Fibroblast of villous mesenchyme (primary cell): ENCODE measurements at places on chromosomes 6 and 20. TPM values are rescaled to one million over a fixed set of nuclear protein-coding genes. Genes with fewer than 3 reads are reported as not detected.

SOX18 gene
- total RNA-seq: under 0.01 TPM in 1 of 2 replicates, not detected in the other

IRF4 gene
- total RNA-seq: under 0.01 TPM in 1 of 2 replicates, not detected in the other

EPPIN gene
- total RNA-seq: not detected in 2 replicates

GRCh38 chr6:81614292-81614691, 138.2 kb downstream of the TENT5A start:
- DNase-seq: peak; percentile 91

- DNase-seq: peak; percentile 33
These were observed 290.6 kb upstream of the ZNF337 start for GRCh38 chr20:25987073-25987927.

DNA sequence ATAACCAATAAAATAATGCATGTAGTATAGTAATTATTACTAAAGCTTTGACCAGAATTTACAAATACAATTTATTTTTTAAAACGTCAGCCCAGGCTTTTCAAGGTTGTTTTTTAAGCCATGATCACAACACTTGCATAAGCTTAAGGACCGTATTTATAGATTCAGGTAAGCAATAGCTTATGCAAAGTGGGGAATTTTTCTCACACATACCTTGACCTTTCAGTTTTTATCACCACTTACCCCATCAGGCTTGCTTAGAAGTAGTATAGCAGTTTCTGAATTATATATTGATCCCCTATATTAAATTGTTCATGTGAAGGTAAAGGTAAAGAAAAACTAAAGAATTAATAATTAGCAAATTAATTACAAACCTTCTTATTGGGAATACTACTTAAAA, 232.3 kb upstream of the FKBP1C start:
- no peak for DNase-seq

GRCh38 chr6:21713481-21713880, 119.9 kb downstream of the SOX4 start:
- no peak for DNase-seq
